ENCODE measurements at places on chromosomes 1 and 21.

- DNase-seq = no peak
Observed at GRCh38 chr1:33443705-33444180, 12.8 kb upstream of the PHC2 start.

DNA sequence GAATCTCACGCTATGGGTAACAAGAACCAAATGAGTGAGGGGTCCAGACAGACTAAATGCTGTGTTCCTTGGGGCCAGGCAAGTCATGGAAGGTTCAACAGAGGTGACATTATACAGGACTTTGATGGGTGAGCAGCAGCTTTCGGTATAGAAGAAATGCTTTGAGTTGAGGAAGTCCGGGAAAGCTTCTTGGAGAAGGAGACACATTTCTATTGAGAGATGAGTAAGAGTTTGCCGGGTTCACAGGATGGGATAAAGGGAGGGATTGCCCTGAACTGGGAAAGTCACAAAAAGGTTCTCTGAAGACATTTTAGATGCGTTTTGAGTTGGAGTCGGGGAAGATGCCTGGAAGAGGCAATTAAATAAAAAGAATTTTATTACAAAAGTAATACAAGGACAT, 580 bp upstream of the AZIN2 start:
- no peak for DNase-seq

- DNase-seq = no peak
Observed at GRCh38 chr1:161836018-161836417, 69.9 kb downstream of the ATF6 start.

GRCh38 chr21:15207231-15207630, 142.4 kb upstream of the NRIP1 start:
- DNase-seq = no peak

- DNase-seq = no peak
Observed at GRCh38 chr1:213017447-213018273, 2.0 kb upstream of the ANGEL2 start.

DNA sequence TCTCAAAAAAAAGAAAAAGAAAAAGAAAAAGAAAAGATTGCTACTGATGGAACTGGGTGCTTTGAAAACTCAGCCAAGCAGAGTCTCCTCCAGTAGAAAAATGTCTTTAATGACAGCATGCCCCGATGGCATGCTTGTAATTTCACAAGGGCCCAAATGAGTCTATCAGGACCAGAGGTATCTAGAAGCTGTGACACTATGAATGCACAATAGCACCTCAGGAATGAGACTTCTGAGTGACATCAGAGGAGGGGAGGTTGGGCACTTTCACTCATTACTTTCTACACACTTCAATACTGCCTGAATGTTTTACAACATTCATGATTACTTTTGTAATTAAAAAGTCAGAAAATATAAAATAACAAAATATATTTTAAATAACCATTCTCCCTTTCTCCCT, 15.1 kb upstream of the CD58 start:
- DNase-seq = no peak

DNA sequence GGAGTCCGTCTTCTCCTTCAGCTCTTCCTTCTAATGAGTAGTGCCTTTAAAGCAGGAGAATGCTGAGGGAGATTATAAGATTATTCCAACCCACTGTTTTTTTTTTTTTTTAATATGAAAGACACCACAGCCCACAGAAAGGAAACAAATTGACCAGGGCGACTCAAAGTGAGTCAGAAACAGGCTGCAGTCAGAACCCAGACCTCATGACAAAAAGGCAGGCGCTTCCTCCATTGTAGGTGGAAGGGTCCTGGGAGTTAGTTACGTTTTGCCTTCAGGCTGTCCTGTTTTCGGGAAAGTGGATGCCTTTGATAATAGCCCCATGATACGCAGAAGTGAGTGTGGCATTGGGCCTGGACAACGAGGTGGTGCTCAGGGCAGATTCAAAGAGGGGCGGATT, 21.0 kb downstream of the PLXNA2 start:
- DNase-seq = no peak

DNA sequence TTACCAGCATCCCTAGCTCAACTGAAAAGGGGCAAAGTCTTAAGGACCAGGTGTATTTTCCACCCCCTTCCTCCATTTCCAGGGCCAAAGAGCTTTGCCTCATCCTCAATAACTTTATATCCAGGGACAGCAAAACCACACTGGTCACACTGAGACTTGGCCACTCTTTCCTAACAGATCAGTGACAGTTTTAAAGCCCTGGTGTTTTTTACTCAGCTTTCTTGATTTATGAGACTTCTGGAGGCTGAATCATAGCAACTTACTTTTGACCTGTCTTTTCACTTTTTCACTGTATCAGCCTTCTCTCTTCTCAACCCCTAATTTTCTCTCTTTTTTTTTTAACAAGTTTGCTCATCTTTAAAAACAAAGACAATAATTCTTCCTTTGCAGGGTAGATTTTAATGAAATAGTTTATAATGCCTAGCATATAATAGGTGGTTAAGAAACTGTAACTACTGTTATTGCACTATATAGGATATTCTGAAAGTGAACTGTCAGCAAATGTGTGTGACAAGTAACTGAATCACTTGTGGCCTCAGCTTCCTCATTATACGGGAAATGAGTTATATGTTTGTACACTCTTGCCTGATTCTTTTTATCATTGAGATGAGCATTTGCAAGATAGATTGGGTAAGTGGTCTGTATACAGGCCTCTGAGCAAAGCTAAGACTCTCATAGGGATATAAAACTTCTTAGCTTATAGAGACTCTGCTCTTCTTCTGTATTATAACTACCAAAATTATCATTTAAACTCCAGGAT, 19.7 kb upstream of the DYNLT5 start:
- DNase-seq = no peak

DNA sequence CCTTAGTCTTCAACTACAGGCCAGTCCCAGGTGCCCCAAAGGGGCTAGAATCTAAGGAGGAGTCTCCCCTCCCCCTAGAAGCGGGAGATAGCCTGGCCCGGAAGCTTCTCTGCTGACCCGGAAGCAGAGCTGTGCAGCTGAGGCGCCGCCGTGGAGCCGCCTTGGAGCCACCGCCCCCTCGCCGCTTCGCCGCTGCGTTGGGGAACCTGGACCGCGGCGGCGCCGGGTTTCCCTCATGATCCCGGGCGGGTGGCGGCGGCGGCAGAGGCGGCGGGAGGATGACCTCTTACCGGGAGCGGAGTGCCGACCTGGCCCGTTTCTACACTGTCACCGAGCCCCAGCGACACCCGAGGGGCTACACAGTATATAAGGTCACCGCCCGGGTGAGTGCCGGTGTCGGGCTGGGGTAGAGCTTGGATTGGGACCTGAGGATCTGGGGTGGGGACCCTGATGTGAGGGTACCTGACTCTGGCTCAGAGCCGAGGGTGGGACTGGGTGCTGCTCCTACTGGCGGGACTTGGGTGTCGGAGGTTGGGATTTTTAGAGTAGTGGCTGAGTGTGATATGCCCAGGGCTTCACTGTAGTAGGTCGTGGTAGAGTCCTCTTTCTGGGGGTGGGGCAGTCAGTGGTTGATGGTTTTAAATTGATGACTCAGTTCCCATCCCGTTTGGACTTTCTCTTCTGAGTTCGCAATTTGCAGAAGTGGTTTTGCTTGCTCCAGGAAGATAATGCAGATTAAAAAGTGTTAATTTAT, at the start of gene RPS6KC1:
TSS of gene RPS6KC1 (plus strand) at position 115 of the 754 bp plus-strand sequence. CDS start at position 279, 164 bp downstream.
- DNase-seq = peak; percentile 84

DNA sequence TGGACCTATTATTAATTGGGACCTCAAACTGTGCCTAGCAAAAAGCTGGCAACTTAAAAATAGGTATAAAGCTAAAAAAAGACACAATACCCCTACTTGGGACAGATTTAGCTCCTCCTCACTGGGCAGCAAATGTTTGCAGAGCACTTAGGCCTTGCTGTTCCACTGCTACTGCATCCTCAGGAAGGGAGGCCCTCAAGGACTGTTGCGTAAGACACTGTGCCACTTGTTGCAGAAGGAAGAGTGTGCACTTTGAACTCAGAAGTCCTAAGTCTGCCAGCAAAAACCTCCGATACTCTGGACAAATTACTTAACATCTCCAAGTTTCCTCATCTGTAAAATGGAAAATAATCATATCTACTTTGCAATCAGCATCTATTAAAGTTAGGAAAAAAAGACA, 322.9 kb downstream of the BARHL2 start:
- no peak for DNase-seq

DNA sequence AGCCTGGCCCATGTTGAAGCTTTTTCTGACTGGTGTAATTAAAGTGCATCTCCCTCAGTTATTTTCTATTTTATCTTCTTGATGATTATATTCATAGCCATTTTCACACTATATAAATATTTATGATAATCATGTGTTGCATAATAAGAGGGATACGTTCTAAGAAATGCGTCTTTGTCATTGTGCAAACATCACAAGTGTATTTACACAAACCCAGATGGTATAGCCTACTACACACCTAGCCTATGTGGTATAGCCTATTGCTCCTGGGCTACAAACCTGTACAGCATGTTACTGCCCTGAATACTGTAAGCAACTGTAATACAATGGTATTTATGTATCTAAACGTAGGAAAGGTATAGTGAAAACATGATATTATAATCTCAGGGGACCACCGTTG, 88.1 kb downstream of the BACH1 start:
- no peak for DNase-seq

DNA sequence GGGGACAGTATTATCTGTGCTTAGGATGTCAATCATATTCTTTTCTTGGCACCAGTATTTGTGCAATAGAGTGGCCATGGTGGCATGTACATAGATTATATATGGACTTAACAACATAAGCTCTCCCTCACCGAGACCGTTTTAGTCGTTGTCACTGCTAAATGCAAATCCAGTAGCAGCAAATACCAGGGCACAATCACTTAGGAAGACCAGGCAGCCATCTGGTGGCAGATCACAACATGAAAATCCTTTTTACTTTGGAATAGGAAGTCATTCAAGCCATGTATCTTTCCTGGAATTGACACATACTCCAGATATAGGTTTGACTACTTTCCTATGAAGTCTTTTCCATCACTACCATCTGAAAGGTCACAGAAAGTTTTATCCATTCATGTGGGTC, 53.2 kb upstream of the C1orf87 start:
- no peak for DNase-seq

- no peak for DNase-seq
Observed at GRCh38 chr1:17600321-17600720, 60.8 kb downstream of the ARHGEF10L start.

GRCh38 chr1:211381481-211382181, 55.0 kb downstream of the TRAF5 start:
- DNase-seq = no peak

DNA sequence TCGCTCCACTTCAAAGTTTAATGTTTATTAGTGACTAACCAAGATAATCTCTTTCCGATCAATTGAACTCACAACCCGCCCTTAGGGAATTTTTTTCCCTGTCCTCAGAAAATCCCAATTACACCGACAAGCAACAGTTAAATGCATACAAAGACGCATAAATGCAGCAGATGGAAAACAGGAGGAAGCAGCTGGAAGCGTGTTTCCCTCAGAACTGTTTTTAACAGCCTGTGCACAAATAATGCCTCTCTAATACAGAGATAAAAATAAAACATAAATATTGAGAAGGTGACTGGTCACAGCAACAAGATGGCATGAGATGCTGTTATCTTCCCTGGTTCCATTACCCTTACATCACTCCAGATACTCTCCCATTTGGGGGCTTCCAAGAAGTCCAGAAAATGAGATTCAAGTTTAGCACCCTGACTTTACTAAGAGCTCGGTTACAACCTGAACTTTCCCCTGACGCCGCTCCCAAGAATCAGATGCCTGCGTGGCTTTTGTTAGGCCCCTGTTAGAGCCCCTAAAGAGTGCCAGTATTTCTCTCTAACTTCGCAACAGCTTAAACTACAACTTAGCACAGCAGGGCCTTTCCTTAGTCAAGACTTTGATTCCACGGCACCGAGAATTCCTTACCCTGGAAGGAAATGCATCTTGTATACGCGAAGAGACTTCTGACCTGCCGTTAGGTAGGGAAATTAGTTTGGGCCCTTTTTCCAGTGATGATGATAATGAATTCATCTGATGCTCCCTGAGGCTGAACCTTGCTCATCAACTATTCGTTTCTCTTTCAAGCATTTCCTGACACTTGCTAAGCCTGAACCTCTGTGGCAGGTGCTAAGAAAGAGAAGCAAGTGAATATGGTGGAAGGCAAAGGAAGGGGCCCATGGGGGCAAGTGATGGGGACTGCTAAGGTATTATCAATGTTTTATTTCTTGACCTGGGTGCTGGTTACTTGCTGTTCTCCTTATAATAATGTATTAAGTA, 137.7 kb upstream of the SMYD2 start:
- DNase-seq = no peak

- DNase-seq = no peak
Observed at GRCh38 chr1:22258698-22259097, 115.8 kb upstream of the WNT4 start.

- DNase-seq = no peak
Observed at GRCh38 chr1:64231654-64232053, 28.2 kb downstream of the UBE2U start.

GRCh38 chr1:932776-933602, 9.3 kb downstream of the SAMD11 start:
- no peak for DNase-seq

DNA sequence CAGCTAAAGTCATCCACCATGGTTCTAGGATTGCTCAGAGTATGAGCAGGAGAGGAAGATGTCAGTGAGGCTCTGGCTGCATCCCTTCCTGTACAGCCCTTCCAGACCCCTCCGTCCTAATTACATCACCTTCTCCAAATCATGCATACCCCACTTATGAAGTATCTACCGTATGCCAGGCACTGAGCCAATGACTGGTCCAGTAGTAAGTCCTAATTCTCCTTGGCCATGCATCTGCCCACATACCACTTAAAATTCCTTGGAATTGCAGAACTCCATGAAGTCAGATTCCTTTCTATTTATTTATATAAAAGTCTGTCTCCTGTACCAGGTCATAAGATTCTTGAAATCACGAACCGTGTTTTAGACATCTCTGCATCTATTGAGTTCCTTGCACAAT, 106.1 kb downstream of the SEC16B start:
- DNase-seq = no peak

- no peak for DNase-seq
Observed at GRCh38 chr1:38239258-38239835, 192.8 kb upstream of the POU3F1 start.

DNA sequence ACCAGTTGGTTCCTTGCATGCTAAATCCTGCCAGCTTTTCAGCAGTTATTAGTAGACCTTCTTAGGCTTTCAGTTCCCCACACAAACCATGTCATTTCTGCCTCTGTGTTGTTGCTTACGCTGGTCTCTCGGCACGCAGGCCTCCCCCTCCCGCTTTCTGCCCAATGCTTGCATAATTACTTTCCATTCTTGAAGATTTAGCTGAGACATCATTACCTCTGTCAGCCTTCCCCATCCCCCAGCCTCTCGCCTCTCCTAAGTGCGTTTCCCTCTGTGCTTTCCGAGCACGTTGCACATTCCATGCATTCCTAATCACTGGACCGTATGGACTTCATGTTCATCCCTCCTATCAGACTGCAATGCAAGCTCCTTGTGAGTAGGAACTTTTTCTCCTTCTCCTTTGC, 26.8 kb downstream of the TSHB start:
- no peak for DNase-seq

- no peak for DNase-seq
Observed at GRCh38 chr1:224607188-224608148, 8.6 kb upstream of the CNIH3 start.

- no peak for DNase-seq
Observed at GRCh38 chr1:22056043-22056442, 3.5 kb downstream of the CDC42 start.
